Cerebellar nuclear complex (tissue), 1 donor: ENCODE measurements at places on chromosomes 4 and X.

- DNase-seq, result no peak
Measured at GRCh38 chr4:26021417-26022345, 107.7 kb downstream of the SMIM20 start.

DNA sequence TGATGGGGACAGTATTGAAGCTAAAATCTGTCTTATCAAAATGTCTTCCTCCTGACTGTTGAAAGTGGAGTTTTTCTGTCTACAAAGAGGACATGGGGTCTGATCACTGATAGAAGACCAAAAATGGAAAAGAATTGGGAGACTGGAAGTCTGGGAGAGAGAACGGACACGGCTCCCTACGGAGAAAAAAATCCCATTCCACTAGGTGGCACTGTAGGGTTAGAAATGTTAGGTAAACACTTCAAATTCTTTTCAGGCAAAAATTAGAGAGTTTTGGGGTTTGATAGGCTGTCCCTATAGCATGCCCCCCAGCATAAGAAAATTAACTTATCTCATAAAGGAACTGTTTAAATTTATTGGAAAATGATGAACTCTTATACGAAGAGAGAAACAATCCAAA, 200.5 kb downstream of the FAM133A start:
- DNase-seq, result no peak

DNA sequence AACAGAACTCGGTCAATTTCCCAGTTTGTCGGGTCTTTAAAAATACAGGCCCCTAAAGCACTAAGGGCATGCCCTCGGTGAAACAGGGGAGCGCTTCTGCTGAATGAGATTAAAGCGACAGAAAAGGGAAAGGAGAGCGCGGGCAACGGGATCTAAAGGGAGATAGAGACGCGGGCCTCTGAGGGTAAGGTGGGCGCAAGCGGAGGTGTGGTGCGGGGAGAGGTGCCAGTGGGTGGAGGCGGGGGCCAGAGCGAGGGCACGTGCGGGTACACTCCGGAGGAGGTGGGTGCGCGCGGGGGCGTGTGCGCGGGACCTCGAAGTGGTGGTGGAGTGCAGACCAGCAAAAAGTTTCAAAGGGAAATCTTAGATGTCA, 787 bp upstream of the TET2 start:
- DNase-seq, result no peak

- no peak for DNase-seq
Measured at GRCh38 chrX:41666251-41666650, 22.5 kb upstream of the GPR34 start.

DNA sequence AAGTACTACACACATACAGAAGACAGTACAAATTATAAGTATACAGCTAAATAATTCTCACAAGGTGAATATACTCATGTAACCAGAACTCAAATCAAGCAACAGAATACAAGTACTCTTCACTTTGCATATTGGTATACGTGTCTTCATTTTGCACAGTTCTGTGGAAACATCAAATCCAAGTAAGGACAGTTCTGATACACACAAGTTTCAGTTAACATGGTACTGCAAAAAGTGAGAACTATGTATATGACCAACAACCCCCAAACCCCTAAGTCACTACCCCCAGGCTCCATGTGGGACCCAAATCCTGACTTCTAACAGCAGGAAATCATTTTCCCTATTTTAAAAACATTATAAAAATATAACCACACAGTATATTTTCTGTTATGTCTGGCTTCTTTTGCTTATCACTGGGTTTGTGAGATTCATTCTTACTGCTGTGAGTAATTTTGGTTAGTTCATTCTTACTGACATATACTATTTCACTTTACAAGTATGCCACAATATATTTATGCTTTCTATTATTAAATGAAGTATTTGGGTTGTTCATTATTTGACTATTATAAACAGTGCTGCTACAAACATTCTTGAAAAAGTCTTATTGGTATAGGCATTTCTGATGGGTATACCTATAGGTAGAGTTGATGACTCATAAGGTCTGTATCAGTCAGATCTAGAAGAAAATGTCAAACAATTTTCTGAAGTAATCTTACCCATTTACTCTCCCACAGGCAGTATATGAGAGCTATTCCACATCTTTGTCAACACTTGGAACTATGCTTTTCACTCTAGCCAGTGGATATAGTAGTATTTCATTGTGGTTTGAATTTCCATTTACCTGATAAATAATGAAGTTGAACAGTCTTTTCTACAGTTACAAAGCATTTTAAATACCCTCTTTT, 47.0 kb downstream of the SCLT1 start:
- no peak for DNase-seq

- DNase-seq, result peak; percentile 39
Measured at GRCh38 chr4:140049024-140049848, 104.7 kb downstream of the MAML3 start.

DNA sequence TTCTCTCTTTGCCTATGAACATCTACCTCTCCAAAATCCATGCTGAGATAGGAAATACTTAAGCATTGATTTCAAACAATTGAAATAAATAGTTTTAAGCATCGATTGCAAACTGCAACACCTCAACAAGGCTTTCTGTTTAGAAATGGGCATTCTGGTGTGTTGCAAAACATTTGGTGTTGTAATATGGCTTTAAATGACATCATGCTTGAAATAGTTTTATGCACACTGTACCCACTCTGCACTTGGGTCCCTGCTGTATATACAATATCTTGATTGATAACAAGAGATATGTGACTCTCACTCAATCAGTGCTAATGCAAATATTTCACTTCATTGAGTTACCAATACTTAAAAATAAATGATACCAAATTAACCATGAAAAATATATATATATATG, 964.9 kb upstream of the GRIA3 start:
- DNase-seq, result no peak

DNA sequence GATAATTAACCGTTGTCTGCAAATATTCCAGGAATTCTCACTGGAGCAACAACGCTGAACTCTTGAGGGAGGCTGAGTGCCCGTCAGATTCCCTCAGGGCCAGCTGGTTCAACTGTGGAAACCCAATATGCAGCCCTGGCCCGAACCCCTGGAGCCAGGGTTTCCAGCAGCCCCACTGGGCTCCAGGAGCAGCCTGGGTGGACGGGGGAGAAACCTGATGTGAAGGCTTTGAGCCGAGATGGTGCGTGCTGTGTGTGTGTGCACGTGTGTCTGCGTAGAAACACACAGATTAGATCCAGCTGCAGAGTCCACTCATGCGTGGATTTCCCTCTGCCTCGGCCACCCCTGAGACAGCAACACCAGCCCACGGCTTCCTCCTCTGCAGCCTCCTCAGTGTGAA, 19.4 kb upstream of the SLC25A6 start:
- no peak for DNase-seq

- DNase-seq, result no peak
Measured at GRCh38 chr4:86054286-86055032, 305.4 kb downstream of the MAPK10 start.

DNA sequence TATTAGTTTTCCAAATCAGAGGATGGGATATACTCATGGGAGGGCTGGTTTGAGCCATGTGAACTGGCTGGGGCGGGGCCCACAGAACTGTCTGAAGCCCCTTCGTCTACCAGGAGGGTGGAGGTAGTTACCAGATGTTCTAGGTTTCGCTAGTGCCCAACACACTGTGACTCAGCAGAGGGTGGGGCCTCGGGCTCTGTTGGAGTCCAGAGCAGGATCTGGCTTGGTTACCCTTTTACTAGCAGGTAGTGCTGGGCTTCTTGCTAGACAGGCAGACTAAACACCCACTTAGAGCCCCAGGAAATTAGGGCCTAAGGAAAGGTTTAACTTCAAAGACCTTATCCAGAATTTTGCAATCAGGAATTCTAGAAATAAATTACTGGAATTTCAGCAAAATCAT, 56.2 kb upstream of the CHRDL1 start:
- DNase-seq, result no peak

DNA sequence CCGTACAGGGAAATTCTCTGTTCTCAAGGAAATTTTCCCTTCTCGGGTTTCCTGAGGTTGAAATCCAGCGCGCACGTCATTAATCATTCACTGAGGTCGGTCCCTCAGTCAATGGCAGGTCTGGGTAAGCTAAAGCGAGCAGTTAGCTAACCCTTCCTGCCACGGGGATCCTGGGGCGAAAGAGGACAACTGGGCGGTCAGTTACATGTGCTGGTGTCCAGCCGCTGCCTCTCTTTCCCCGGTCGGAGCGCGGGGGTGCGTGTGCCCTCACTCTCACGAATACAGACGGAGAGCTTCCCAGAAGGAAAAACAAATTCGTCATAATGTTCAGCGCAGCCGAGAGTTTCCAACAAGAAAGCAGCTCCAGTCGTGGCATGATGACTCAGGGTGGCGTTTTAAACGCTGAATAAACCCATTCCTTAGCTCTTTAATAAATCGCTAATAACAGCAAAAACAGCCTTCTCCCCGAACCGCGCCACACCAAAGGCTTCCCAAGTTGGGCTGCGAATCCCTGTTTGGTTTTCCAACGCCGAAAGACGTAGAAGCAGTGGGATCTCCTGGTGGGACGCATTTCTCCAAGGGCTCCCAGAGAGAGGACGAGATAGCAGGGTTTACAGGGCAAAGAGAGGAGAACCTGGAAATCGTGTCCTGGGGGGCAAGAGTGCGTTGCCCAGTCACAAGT, 752 bp upstream of the FGF5 start:
- DNase-seq, result peak; percentile 4

- no peak for DNase-seq
Measured at GRCh38 chrX:133923113-133923512, 62.3 kb downstream of the GPC3 start.

DNA sequence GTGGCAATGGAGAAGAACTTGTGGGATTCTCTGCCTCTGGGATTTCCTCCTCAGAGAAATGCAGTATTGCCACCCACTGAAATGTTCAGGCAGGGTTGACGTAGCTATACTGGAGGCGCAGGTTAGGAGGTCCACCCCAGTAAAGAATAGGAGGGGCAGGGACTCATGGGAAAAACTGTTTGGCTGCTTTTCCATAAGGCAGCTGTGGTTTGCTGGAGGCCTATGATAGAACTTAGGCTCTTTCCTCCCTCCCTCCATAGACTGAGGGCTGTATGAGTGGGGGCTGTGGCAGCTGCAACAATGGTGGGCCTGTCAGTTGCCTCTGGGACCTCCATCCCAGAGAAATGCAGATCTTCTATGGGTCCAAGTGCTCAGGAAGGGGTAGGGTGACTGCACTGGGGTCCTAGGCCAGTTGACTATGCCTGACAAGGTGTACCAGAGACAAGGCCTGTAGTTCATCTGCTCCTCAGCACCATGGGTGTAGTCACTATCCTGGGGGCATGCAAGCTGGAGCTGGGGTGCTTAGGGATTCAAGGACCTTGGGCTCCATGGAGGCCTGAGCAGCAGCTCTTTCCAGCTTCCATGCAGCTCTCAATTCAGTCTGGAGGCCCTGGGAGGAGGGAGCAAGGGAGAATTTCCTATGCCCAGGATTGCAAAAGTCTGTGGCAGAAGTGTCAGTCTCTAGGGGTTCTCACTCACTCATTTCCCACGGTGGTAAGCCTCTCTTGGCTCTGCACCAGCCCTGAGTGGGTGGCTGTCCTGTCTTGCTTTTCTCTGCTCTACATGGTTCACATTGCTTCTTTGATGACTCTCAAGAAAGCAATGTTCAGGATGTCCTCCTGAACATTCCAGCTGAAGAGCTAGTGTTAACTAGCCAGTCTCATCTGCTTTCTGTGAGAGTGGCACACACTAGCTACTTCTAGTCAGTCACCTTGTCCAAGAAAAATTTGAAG, 353.0 kb downstream of the IDS start:
- DNase-seq, result no peak

GRCh38 chr4:118348886-118349285, 3.9 kb downstream of the PRSS12 start:
- DNase-seq, result no peak

GRCh38 chrX:107673933-107674479, 45.7 kb downstream of the PRPS1 start:
- no peak for DNase-seq

GRCh38 chr4:158068068-158068467, 104.8 kb downstream of the GASK1B start:
- no peak for DNase-seq

DNA sequence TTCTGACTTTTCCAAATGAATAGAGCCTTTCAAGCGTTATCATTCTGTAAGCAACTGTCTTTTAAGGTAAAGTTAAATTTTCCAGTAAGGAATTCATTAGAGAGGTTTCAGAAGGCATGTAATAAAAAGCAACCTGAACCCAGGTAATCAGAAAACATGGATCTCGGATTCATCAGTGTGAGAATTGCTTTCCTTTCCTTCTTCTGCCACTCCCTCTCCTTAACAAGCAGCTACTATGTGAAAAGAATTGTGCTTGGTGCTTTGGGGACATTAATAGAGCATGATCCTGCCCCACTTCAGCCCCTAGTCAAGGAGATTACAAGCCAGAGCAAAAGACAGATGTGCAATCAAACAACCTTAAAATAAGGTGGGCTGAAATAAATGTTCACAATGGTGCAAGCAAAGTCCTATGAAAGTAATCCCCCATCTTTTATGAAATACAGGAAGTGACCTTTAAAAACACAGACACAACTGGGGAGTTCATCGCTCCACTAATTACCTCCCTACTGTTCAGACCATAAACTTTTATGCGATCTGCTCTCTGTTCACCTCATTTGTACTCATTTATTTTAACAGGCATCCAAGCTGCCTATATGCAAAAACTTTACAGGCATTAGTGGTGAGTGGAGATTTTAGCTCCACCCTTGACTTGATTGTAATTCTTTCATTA, 122.9 kb upstream of the RASGEF1B start:
- DNase-seq, result no peak

DNA sequence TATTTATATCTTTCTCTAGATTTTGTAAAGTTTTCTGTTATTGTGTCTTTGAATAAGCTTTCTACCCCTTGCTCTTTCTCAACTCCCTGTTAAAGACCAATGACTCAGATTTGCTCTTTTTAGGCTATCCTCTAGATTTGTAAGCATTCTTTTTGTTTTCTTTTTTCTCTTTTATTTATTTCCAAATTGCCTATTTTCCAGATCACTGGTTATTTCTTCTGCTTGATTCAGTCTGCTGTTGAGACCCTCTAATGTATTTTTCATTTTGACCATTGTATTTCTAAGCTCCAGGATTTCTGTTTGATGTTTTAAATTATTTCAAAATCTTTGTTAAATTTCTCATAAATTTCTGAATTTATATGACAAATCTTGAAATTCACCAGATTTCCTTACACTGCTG, 462.6 kb upstream of the GALNT7 start:
- DNase-seq, result no peak

- no peak for DNase-seq
Measured at GRCh38 chr4:180706766-180707165, 1536.4 kb upstream of the TENM3 start.

DNA sequence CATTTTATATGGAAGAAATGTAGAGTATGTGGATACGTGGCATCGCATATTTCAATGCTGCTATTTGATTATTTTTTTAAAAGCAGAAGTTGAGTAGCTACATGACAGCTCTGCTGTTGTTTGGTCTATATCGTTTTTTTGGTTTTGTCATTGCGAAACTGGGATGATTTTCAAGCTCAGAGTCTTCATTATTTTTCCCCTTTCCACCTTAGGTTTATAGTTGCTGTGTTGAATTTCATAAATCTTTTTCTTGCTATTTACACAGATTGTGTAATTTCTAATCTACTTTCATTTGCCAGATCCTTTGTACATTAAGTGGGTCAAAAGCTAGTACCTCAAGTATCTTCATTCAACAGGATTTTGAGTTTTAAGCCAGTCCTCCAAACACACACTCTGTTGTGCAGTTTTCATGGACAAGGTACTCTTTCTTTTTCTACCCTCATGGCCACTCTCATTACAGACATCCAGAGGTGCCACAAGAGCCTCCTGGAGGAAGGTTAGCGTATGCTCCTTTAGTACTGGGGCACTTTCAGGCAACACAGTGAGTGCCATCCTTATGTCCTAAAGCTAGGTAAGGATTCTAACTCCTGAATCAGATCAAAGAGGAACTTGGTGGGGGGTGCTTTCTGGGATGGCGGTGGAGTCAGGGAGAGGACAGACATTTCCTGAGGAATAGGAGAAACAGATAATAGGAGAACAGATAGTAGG, 123.2 kb downstream of the FHIP1A start:
- DNase-seq, result no peak
